ENCODE measurements at places on chromosomes 4 and X. TPM values are rescaled to one million over a fixed set of nuclear protein-coding genes. Genes with fewer than 3 reads are reported as not detected.
A peak's percentile ranks its signal among the peaks of the same experiment; 100 is the strongest.

DNA sequence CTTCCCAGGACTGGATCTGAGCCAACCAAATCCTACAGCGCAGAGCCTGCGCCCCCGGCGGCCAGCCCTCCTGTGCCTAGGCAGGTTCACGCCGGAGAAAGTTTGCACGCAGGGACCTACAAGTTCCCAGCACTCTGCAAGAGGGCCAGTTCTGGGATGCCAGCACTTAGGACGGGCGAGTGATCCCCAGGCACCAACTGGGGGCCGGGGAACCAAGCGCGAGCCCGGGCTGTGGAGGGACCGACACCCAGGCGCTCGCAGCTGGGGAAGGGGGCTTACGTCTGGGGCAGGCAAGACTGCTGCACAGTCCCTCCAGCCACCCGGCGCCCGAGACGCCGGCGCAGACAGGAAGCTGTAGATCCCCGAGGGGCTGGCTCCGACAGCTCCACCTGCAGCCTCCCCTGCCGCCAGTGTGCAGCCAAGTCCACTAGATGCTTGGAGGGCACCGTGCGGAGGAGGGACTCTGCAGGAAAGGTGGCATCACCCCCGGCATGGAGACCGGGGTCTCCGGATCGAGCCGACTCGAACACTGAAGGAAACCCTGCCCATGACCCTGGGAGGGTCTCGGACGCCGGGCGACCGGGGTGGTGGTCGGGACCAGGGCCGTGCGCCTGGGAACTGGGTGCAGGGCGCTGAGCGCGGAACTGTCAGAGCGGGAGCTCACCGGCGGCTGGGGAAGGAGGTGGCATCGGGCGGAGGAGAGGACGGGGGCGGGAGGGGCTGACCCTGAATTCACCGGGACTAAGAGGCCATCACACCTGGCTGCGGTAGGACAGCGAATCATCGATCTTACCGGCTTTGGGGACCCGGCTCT, 566 bp downstream of the CORIN start:
- DNase-seq: peak; percentile 89

DNA sequence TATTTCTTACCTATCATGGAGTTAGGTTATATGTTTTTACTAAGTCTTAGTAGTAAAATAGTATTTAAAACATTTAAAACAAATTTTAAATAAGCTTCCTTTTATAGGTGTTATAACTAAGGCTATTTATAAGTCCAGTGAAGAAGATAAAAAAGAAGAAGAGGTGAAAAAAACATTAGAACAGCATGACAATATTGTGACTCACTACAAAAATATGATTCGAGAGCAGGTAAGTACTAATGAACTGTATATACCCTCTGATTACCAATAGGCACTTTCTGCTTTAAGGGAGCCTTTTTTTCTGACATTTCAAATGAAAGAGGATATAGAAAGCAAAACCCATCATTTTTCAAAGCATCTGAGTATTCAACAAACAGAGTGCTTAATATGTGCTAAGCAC, 76.6 kb downstream of the USO1 start:
- DNase-seq: no peak

GRCh38 chr4:63620271-63620670, 789.0 kb downstream of the TECRL start:
- DNase-seq: no peak

DNA sequence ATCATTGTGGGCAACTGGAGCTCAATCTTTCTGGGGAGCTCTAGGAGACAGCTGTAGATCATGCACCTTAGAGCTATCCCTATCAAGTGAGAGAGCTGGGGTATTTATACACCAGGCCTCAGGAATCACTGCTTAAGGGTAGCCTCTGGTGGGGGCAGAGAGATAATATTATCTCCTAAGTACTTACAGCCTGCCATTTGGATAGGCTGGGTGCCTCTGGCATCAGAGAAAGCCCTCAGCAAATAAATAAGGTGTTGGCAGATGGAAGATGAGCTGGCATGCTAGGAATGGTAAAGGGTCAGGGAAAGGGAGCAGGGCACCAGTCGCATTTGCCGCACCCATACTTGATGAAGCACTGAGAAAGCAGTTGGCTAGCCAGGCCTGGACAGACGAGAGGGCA, 75.9 kb downstream of the HCCS start:
- DNase-seq: no peak

CFI gene
- not detected for total RNA-seq

DNA sequence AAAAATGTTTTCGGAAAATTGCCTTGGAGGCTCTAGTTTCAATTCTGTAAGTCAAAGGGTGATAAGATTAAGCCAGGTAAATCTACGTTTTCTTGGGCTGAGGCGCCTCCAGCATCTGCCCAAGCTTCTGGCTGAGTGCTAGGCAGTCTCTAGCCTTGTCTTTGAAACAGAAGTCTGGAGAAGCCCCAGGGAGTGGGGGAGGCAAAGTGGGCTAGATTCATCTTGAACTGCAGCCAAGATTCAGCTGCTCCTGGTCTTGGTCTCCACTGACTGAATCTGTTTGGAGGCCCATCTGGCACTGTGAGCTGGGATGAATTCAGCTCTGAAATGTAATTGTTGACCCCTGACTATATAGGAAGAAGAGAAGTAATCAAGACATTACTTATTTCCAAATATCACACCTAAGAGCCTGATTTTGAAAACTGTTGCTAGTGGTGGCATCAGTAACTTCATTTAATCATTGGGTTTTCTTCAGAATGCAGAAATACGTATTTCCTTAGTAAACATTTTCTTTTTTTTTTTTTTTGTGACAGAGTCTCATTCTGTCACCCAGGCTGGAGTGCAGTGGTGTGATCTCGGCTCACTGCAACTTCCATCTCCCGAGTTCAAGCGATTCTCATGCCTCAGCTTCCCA, 187.3 kb upstream of the LEF1 start:
- DNase-seq: no peak

DNA sequence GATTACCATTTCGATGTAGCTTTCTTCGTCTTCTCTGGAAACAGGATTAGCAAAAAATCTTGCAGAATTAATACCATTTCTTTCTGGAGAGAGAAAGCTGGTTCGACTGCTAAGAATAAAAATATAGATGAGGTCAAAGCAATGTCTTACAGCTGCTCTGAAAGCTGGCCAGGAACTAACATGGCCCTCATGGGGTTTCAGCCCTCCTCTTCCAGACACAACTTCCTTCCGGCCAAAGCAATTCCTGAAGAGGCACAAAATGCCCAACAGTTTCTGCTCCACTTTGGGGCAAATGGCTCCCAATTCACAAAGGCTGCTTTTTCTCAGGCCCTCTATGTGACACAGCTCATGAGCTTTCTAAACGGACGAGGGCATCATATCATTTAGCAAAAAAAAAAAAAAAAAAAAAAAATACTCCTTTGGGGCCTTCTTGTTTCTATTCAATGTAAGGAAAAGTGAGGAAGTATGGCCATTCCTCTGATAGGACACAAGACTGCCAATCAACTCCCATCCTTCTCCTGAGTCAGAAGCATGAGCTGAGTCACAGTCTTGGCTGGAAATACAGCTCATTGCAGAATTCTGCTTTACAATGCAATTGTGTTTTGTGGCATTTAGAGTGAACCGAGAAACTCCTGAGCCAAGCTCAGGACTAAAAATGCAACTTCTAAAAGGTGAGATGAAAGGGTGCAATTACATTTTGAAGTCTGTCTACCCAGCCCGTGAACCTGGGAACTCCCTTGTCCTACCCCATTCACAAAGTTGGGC, 42.7 kb upstream of the CTAG2 start:
- no peak for DNase-seq

GRCh38 chr4:475962-476361, 23.0 kb downstream of the ZNF721 start:
- no peak for DNase-seq

DNA sequence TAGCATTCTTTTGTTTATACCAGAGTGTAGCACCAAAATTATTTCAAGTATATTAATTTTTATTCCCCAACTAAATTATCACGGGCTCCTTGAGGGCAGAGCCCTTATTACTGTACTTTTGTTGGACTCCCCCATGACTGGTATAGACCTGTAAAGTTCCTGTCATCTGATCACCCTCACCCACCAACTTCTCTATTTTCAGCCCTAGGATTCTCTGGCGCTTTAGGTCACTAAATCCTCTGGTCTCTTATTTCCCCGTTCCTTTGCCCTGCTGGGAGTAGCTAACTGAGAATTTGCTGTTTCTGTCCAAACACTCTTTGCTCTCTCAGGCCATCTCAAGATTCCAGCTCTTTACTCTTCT, 3.2 kb upstream of the XKRX start:
- DNase-seq: no peak

DNA sequence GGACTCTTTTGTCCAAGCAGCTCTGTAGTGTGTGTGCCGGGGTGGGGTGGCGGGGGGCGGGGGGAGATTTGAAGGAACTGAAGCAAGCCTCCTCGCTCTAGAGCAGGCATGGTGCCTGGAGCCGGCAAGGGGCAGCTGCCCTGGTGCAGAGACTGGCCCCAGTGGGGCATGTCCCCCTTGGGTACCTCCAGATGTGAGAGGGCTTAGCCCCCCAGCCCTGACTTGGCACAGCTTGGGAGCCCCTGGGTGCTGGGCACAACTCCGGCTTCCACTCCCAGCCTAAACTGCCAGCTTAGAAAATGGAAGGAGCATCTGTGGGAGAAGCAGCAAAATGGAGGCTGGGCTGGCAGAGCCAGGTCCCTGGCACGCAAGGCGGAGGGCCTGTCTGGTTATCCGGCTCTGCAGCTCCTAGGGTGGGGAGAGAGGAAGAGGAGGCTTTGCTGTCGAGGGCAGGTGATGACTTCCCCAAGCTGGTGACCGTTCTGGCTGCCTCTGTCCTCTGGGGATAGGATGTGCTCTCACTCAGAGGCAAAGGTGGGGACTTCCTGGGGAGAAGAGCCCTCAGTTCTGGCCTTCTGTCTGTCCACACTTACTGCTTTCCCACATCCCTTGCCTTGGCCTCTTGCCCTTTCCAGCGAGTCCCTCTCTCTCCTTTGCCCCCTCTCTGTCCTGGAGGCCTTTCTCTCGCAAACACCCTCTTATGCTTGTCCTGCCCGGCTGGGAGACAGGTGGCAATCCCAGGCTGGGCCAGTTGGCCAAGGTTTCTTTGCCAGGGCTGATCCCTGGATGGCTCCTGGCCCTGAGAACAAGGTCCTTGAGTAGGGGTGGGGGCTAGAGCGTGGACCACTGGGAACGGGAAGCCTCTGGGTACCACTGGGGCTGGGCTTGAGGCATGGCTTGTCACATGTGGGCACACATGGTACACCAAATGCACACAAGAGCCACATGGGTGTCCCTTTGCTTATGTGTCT, 2.0 kb downstream of the DLG3 start:
- no peak for DNase-seq

GRCh38 chr4:86330961-86331742, 28.7 kb downstream of the MAPK10 start:
- no peak for DNase-seq

GRCh38 chr4:1305781-1306455, 16.2 kb downstream of the MAEA start:
- peak; percentile 41 for DNase-seq

BBS12 gene
- total RNA-seq: 4.1 TPM

RHOXF2B gene
- total RNA-seq: not detected

DNA sequence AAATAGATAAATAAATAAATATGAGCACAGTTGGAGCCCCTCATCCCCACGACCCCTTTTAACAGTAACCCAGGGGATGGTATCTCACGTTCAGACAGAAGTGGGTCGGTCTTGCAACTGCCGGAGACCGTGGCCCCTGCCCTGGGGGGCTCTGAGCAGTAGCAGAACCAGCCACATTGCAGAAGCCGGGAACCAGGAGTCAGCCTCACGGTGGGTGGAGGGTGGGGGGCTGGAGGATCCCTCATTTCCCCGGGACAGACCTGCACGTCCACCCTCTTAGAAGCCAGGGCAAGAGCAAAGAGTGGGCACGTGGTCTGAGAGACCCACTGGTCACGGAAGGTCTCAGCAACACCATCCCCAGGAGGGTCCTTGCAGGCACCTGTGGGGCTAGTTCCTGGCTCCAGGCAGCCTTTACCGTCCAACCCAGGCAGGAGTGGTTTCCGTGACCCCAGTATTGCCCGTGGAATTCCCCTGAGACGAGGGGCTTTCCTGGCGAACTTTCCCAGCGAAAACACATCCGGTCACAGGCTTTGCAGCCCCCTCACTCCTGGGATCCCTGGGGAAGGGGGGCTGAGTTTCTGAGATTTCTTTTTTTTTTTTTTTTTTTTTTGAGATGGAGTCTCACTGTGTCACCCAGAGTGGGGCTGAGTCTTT, 8.8 kb upstream of the IL3RA start:
- no peak for DNase-seq

DNA sequence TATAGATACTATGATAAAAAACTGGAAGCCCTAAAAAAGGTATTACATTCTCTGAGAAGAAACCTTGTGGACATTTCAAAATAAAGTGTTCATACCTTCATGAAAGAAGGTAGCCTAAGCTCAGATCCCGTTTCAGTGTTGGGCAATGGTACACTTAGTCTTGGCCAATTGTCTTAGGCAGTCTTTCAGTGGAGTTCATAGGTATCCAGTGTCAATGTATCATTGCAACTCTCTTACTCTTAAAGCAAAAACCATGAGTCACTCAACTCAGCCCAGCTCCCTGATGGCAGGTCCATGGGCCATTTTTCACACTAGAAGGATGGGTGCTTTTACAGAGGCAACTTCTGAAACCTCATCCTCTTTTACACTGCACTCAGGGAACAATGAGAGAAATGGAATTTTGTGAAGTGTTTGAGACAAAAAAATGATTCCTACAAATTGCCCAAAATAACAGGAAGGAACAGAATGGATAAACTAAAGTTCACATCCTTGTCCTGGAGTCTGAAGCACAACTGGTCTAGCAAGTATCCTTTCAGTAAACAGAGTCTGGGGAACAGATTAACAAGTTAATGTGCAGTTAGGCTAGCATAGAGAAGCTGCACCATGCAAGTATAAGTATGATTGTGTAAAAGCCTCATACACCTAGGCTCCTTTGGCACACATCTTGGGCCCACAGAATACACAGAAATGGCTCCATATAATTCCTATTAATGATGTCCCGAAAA, 7.0 kb upstream of the ZNF827 start:
- no peak for DNase-seq

GRCh38 chr4:36224972-36225903, 19.1 kb downstream of the ARAP2 start:
- no peak for DNase-seq

DNA sequence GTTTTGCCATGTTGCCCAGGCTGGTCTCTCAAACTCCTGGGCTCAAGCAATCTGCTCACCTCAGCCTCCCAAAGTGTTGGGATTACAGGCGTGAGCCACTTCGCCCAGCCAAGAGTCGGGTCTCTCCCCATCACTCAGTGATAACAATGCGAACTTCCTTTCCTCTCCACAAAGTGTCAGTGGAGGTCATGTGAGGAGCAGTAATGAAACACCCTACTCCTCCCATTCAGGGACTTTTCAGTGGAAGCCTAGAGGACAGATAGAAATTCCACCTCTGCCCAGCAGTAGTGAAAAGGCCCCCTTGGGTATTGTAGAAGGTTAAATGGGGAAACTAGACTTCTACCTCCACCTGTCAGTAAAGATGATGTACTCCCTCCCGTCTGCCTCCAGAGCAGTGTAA, 141.9 kb upstream of the STK26 start:
- DNase-seq: peak; percentile 35

Data from endodermal cell (in vitro differentiated cells).